ENCODE measurements at places on chromosomes 16 and 17.

DNA sequence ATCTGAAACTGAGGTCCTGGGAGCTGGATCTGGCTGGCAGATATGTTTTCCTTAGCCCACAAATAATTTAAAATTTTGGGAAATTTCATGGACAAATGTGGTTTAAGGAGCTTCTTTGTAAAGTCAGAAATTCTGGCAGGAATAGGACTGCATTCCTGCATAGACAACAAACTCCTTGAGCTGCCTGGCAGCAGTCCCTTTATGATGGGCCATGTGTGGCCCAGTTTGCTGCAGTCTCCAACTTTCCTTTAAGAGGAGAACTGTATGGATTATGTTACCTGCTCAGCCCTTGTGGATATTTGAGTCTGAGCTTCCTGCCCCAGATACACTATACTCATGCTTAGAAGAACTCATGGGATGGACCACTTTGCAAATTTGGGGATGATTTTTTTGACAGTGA is 48.5 kb upstream of the HS3ST2 start:
- no peak for DNase-seq

- DNase-seq: no peak
Observed at GRCh38 chr16:2384426-2384825, 43.9 kb upstream of the ABCA3 start.

DNA sequence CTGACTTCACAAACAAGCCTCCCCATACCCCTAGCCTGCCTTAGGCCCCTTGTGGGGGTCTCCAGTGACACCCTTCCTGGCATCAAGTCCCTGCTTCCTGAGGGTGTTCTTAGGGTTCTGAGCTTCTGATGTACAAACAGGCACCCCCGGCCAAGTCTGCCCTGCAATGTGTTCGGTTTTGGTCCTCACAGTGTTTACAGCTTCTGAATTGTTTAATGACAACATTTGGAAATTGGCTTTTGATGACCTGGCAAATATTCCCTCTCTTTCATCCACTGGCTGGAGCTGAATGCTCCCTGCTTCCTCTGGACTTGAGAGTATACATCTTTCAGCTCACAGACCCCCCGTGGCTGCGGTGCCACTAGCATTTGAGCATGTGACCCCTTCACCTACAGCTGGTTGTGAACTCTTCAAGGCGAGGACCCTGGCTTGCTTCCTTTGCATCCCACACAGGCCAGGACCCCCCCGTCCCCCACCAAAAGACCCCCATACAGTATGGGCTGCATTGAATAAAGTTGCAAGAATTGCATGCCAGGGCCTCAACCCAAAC is 180.8 kb downstream of the KATNIP start:
- DNase-seq: no peak

DNA sequence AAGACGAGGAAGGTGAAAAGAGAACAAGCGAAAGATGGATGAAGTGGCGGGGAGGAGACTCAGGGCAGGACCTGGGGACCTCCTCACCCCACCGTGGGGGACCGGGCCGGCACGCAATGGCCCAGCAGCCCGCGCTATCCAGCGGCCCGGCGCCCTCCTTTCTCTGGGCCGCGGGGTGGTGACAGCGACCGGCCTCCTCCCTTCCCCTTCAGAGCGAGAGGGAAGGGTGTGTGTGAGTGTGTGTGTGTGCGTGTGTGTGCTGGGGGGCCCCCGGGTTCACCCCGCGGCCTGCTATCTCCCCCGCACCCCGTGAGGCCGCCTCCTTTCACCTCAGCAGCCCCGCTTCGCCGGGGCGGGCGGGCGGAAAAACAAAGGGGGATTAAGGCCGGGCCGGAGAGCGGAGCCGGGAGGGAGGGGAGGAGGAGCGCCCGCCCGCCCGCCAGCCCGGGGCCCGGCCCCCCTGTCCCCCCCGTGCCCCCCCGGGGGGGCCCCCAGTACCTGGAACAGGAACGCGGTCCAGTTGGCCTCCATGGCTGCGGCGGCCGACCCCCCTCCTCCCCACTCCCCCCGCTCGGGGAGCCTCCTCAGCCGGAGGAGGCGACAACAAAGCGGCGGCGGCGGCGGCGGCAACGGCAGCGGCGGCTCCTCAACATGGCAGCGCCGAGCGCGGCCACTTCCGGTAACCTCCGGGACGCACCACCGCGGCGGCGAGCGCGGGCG is at the start of gene VEZF1:
VEZF1 (minus strand) TSS at position 674 of the 720 bp plus-strand sequence; CDS start at position 531, 143 bp downstream.
- peak; percentile 91 for DNase-seq

DNA sequence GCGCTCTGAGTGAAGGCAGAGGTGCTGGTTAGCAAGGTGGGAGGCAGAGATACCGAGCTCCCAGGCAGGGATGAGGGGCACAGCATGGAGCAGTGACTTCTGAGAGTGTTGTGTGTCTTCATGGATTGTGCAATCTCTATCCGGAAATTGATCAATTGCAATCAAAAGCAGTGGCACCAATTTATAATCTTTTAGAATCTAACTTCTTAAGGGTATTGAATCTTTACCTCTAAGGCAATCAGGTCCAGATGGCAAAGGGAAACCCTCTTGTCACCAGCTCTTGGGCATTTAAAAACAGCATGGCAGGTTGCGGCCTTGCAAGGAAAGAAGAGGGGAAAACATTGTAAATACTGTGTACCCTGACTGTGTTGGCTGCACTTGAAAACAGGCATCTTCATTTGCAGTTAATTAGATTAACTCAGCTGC is 58.0 kb upstream of the MRTFB start:
- no peak for DNase-seq

DNA sequence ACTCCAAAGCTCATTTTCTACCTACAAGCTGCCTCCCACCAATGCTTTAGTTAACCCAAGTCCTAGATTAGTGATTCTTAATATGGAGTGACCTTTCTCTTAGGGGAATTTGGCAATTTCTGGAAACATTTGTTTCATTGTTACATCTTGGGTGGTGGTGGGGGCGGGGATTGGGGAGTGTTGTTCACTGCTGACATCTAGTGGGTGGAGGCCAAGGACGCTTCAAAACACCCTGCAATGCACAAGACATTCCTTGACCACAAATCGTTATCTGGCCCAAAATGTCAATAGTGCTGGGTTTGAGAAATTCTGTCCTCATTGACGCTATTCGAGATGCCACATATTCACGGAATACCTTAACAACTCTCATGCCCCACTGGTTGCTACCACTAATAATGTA is 282.9 kb downstream of the RBFOX1 start:
- DNase-seq: no peak

GRCh38 chr16:2912330-2913199 is 834 bp downstream of the FLYWCH1 start:
- DNase-seq: no peak

DNA sequence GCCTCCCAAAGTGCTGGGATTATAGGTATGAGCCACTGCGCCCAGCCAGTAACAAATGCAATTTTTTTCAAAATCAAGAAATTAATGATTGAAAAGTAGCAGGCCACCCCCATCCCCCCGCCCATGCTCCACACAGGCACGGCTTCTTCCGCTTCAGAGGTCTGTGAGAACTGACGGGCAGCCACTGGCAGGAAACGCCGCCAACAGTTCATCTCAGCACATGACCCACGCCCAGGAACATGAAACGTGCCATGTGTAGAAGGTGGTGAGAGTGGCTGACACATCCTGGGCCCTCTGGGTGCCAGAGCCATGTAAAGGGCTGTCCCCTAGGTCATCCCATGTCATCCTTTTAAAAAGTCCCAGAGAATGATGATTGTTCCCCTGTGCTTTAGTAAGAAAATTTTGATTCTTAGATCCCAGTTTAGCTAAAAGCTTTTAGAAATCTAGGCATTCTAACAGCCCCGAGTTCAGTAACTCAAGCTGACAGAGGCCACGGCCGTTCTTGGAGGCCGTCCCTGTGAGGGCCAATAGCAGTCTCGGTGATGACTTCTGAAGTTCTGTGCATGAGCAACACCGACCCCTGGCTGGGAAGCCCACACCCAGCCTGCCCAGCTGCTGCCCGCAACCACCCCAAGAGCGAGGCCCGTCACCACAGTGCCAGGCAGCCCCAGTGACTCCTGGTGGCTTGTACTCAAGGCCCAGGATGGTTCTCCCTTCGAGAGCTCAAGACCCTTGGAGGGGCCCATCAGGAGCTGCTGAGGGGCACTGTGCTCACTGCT is 52.1 kb downstream of the KLHDC4 start:
- DNase-seq: no peak

GRCh38 chr16:82082543-82083244 is 47.6 kb downstream of the HSD17B2 start:
- DNase-seq: no peak
